ENCODE measurements at places on chromosomes 16 and 17. TPM values are rescaled to one million over a fixed set of nuclear protein-coding genes. Genes with fewer than 3 reads are reported as not detected.

Gene CCDC200
- not detected for total RNA-seq

Gene KRTAP4-9
- not detected for total RNA-seq

GRCh38 chr17:50861822-50862528, 4.2 kb downstream of the TOB1 start:
- DNase-seq: no peak

Gene TMC5
- total RNA-seq: not detected

Gene TNFRSF13B
- total RNA-seq: not detected

Gene SHISA9
- total RNA-seq: 0.04 TPM

GRCh38 chr16:1762879-1763520, 8.3 kb downstream of the NME3 start:
- DNase-seq: no peak

- no peak for DNase-seq
Observed at GRCh38 chr17:21357281-21357680, 18.9 kb upstream of the KCNJ12 start.

GRCh38 chr16:31409433-31409832, 16.3 kb downstream of the ITGAD start:
- DNase-seq: no peak

Gene C17orf67
- total RNA-seq: 3.2 TPM

Gene RNF43
- total RNA-seq: 0.47 TPM

Gene SPHK1
- 17.2 TPM for total RNA-seq

DNA sequence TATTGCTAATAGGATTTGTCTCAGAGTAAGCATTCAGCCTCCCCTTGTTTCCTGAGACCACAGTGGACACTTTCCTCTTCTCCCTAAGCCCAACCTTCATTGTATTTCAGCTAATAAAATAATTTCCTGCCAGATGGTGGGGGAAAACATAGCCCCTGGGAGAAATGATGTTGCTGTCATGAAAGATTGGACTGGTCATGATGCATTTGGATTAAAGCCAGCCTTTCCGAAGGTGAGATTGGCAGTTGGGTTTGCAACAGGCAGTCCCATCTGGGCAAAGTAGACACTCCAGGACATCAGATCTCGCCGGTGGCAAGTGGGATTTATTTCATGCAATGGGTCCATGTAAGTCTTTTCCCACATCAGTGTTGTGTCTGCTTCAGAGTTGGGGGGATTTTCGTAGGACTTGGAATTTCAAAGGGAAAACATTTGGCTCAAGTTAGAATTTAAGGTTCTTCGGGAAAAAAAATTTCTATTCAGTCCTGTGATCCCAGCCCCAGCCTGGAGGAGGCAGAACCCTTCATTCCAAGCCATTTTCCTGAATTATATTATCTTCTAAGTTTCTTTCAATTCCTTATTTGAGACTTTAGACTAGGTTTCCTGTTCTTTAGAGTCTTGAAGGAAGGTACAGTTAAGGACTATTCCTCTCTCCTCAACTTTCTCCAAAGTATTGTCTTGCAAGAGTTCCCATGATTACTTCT, 391.7 kb downstream of the XYLT1 start:
- no peak for DNase-seq

Gene KRT36
- not detected for total RNA-seq

DNA sequence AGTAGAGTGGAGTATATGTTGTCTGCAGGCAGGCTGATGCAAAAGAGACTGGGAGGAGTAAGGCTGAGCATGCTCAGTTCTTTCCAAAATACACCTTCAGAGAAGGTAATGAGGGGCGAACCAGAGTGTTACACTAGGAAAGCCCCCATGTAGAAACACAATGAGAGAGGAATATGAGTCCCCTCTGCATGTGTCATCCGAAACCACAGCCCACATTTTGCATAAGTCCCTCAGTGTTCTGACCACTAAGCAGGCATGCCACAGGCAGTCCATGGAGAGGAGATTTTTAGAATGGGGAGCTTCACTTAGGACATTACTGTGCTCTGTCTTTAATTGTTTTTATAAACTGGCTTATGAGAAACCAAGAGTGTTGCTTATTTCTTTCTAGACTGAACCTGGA, 32.0 kb downstream of the SLC6A2 start:
- DNase-seq: no peak

Gene NPIPB13
- 12.0 TPM for total RNA-seq

DNA sequence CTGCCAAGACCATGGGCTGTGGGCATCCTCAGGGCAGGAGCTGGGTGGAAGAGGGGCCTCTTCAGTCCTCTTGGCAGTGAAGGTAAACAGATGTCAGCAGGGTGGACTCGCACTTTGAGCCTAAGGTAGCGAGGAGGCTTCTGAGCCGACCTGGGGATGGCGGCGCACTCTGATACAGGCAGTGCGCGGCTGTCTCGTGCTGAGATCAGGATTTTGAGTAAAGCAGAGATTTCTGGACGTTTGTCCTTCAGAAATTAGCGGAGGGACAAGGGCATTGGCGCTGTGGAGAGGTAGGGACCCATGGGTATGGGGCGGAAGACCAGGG, 6.8 kb downstream of the RAB40C start:
- no peak for DNase-seq

DNA sequence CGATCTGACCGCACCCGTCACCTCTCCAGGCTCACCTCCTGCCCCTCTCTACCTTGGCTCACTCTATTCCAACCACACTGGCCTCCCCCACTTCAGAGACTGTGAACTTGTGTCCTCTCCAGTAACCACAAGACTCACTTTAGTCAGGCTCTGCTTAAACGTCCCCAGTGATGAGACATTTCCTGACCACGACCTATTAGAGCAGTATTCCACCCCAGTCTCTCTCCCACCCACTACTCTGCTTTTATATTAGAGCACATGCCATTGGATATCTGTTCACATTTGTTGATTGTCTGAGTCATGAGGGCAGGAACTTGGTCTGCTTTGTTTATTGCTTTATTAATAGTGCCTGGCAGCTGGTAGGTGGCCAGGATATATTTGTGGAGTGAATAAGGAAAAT, 20.1 kb downstream of the COX11 start:
- DNase-seq: no peak

DNA sequence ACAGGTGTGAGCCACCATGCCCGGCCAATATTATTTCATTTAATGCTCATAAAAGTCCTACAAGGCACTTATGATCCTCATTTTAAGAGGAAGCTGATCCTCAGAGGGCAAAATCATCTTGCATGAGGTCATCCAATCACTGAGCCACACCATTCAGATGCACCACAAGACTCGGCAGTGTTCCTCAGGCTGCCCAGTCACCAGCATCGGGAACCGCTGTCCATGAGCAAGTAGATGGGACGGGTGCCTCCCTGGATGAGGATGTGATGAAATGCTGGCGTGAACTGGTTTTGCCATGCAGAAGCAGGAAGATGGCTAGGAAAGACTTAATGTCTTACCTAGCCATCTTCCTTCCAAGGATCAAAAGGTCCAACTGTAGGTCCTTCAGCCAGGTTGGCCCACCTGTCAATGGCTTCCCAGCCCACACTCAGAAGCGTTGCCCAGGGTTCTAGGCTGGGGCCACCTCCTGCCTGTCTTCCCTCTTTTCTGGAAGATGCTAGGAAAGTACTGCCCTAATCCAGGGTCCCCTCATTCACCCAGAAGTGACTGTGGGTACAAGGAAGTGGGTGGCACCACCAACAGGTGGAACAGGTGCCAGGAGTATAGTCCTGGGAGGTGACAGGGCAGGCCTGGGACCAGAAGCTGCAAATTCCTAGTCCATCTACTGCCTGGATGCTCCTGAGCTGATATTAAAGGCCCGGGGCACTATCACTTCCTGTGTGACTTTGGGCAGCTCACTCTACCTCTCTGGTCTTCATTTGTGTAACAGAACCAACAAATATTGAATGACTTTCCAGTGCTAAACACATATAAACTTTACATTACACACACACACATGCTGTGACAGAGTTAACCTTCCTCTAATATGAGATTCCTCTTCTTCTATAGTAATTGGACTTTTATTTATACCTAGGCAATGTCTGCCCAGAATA, 32.2 kb upstream of the CRYBA1 start:
- no peak for DNase-seq

- DNase-seq: no peak
Observed at GRCh38 chr17:80322864-80323263, 62.2 kb downstream of the RNF213 start.

GRCh38 chr17:61786088-61786487, 77.2 kb downstream of the BRIP1 start:
- DNase-seq: no peak

- DNase-seq: no peak
Observed at GRCh38 chr16:54026456-54026855, 260.1 kb downstream of the IRX3 start.

Gene DRC3
- total RNA-seq: 0.60 TPM

Data from CD8-positive, alpha-beta memory T cell (primary cell).